Activated T-helper 1 cell treated with anti-CD3 and anti-CD28 coated beads, Interleukin-12 subunit alpha, Interleukin-12 subunit beta, Interleukin-2, Interleukin-4 antibody, amounts not matched to agents 30 ng/mL and 10 ng/mL and 1 ng/mL, durations not matched to agents 14 hours and 24 hours and 36 hours (primary cell): ENCODE measurements at places on chromosomes 1 and 21.

DNA sequence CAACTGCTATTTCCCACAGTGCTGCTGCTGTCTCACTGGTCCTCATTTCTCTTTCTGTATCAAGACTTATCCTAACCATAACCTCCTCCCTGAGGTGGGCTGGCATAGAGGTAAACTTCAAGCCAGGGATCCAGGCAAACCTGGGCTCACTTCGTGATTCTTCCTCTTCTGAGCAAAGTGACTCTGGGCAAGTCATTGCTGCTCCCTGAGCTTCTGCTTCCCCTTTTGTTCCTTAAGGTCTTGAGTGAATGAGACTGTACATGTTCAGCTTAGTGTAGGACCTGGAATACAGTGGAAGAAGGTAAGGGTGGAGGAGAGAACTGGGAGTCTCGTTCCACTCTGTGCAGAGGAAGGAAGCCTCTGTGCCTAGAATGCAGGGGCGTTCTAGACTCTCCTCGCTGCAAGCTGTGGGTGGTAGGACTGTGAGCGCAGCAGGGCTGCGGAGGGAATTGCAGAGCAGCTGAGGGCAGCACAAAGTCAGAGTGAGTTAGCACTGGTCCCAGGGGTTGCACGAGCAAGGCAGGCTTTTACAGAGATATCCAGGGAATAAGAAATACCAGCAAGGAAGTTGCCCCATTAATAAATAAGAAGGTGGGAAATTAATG, 11.4 kb upstream of the ERI3 start:
- DNase-seq = no peak

- no peak for DNase-seq
Observed at GRCh38 chr21:34595457-34595856, 19.5 kb downstream of the RCAN1 start.

- DNase-seq = no peak
Observed at GRCh38 chr1:15937706-15938168, 38.2 kb downstream of the ZBTB17 start.

- DNase-seq = no peak
Observed at GRCh38 chr1:22326372-22326915, 125.2 kb upstream of the ZBTB40 start.

- no peak for DNase-seq
Observed at GRCh38 chr1:78664763-78665162, 15.1 kb downstream of the IFI44 start.

DNA sequence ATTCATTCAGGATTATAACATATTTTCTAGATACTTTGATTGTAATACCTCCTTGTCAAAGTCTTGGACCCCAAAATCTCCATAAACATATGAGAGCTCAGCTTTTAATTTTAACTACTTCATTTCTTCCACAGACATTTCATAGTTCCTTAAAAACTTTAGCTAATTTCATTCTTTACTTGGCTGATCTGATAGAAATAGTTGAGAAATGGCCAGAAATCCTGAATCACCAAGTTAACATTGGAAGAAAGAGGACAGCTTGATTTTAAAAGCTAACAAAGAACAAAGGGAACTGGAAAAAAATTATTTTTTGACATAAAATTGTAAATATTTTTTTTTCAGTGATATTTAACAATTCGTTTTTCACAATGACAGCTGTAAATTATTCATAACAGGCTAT, 216.5 kb downstream of the NTNG1 start:
- DNase-seq = no peak

- no peak for DNase-seq
Observed at GRCh38 chr21:29316806-29317205, 18.1 kb downstream of the BACH1 start.

DNA sequence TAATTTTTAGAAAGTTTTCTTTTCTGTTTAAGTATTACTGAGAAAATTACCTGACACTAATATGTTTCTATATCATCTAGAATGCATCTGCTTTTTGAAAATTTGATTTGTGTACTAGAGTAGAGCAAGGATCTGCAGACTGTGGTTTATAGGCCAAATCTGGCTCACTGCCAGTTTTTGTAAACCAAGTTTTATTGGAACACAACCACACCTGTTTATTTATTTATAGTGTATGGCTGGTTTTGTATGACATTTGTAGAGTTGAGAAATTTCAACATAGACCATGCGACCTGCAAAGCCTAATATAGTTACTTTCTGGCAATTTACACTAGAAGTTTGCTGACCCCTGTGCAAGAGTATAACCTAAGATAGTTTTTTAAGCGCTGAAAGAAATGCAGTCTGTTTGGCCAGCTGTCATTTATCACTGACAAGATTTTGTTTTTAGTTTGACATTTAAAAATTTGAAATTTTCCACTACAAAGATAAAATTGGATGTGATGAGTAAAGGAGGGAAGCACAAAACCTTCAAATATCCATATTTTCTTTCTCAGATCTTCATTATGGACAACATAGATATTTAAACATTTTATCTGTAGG, 36.1 kb upstream of the CACYBP start:
- no peak for DNase-seq

GRCh38 chr21:43974791-43975468, 37.2 kb upstream of the TRAPPC10 start:
- no peak for DNase-seq

DNA sequence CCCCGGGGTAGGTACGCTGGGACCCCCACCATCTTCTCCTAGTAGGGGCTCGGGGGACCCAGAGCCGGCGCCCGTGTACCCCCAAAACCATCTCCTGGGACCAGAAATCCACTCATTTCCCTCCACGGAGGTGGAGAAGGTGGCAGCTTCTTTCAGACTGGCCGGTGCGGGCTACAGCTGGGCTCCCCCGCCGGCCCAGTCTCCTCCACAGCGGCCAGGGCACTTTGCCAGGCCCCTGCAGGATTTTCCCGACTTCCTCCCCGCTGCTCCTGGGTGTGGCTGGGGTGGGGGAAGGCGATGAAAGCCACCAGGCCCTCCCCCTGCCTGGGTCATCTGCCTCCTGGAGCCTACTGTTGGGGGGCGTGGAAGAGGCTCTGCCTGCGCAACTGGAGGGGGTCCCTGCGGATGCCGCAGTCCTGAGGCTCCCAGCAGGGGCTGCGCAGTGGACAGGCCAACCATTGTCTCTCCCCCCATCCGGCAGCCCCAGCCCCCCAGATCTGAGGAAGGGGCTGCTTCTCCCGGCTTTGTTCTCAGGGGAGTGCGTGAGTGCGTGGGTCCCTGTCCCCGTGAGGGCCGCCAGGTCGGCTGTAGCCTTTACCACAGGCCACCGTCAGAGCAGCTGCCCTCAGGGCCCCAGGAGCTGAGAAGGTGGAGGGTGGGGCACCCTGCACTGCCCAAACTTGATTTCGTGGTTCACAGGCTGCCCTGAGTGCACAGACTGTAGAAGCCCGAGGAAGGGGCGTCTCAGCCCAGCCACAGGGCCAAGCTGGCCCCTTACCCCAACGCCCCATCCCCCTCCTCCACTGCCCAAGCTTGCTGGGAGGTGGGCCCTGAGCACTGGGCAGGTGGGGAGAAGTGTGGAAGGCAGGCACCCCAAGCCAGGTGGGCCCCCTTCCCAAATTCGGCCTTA, 1.3 kb downstream of the AGRN start:
- DNase-seq = no peak

- DNase-seq = no peak
Observed at GRCh38 chr1:12456979-12457378, 161.0 kb downstream of the DHRS3 start.

DNA sequence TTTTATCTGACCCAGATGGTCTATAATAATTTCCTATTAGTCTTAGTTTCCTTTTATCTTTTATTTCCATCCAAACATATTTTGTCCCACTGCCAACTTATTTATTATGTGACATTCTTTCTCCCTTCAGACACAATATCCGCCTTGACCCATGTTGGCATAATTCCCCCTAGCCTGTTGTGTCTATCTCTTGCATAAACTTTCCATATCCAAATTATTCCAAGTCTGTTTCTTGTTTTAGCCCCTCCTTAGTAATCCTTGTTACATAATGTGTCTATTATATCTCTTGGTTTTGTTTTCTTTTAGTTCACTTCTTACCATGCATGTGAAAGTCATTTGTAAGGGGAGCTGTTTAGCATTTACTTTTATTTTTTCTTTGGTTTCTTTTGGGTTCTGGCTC, 81.6 kb upstream of the CACHD1 start:
- DNase-seq = no peak

DNA sequence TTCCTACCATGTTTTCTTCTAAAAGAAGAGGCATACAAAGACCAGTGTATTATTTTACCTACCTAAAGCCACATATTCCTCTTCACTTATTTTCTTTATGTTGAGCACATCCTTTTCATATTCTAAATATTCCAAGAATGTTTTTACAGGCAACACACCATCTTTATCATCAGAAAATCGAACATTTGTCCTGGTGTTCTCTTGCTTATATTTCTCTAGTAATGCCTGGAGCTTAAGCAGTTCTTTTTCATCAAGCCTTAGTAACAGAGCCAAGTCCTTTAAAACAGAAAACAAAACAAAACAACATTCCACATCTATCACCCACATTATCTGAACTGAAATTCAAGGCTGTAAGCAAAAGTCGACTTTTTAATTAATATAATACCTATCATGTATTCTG, 88.7 kb downstream of the IARS2 start:
- no peak for DNase-seq

- DNase-seq = no peak
Observed at GRCh38 chr1:97632075-97632474, 288.8 kb downstream of the DPYD start.

GRCh38 chr1:106178791-106179190, 877.7 kb upstream of the PRMT6 start:
- no peak for DNase-seq

DNA sequence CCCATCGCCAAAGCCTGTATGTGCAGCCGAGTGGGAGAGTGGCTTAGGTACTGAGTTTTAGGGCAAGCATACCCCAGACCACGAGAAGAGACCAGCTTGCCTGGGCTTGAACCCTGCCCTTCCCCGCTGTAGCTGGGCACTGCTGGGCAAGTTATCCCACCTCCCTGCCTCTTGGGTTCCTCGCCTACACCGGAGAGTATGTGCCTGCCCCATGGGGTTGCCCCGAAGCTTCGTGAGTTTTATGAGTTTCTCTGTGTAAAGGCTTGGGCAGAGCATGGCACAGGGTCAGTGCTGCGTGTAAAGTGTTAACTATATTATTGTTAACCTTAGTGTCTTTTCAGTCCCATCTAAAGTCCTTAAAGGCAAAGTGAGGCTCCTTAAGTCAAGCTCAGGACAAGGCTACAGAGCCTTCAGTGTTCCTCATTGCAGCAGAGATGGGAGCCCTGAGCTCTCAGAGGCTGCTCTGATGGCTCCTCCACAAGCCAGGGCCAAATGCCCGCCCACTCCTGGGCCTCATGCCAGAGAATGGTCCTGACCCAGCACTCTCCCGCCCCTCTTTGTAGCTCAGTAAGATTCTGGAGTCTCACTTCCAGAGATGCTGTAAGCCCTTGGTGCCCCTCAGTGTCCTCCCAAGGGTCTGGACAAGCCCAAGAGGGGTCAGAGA, 37.0 kb upstream of the KCNA10 start:
- DNase-seq = no peak

DNA sequence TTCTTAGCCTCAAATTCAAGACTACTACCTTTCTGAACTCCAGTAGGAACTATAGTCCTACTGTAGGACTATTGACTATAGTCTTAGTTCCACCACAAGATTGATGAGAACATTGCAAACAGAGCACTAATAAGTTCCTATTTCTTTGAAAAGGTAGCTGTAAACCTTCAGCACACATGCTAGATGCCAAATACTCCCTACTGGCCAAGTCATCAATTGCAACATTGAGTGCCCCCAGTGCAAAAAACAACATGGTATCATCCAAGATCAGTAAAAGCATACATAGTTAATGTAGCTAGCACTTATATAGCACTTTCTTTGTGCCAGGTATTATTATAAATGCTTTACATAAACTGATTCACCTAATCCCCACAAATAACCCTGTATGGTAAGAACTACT, 99.8 kb downstream of the MRPL39 start:
- DNase-seq = no peak

DNA sequence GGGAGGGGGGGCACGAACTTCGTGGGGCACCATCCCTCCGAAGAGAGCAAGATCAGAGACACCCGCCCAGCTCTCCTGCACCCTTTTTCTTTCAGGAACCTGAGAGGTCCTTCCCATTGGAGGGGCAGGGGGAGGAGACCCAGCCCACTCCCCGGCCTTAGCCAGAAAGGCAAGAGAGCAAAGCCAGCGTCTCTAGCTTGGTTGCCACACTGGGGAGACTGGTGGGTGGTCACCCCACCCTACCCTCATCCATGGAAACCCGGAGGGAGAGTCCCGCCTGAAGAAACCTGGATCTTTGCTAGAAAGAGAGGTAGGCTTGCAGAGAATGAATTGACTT, 246 bp downstream of the ATP2B4 start:
- DNase-seq = no peak

DNA sequence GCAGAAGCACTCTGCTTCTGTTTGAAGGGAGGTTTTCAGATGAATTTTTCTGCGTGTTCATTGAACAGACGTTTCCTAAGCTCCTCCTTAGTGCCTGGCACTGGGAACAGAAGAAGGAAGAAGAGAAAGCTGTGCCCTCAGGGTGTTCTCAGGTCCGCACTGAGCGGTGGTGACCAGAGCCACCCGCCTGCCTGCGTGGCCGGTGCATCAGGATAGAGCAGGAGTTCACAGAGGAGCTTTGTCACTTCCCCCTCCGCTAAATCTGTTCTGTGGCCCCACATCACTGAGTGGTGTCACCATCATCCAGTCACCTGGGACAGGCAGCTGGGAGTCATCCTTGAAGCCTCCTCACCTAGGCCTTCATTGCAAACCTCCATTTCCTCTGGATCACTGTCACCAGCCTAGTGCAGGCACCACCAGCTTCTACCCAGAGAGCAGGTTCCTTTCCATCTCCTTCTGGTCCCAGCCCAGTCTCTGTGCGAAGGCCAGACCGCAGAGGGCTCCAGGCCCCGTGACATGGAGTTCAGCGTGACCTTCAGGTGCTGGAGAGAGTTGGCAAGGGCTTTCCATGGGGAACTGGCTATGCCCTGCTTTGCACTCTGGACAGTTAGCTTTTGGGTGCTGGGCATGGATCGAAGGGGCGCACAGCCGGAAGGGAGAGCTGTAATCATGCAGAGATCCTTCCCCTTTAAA, 21.7 kb downstream of the PARK7 start:
- no peak for DNase-seq

DNA sequence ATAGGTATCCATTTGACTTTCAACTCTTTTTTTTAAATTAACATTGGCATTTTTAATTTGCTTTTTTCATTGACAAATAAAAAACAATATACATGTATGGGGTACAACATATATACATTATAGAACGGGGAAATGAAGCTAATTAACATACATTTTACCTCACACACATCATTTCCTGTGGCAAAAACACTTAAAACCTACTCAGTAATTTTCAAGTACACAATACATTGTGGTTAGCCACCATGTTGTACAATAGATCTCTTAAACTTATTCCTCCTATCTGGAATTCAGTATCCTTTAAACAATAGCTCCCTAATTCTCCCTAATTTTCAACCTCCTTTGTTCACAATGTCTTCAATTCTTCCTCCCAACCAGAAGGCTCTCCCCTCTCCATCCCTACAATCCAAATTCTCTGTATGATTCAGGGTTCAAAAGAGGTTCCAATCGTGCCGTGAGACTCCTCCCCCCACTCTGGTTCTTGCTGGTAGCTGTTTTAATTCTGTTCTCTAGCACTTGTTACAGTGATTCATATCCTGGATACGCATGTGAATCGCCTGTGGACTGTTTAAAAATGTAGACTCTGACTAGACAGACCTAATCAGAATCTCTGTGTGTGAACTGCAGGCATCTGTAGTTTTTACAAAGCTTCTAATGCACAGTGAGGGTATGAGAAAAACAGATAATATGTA, 87.6 kb upstream of the DUSP10 start:
- DNase-seq = peak; percentile 48

- no peak for DNase-seq
Observed at GRCh38 chr21:36465478-36465877, 14.4 kb downstream of the CLDN14 start.
